ENCODE measurements at places on chromosomes 1 and 21.

GRCh38 chr1:53580739-53581475, 121.7 kb downstream of the DMRTB1 start:
- no peak for DNase-seq

DNA sequence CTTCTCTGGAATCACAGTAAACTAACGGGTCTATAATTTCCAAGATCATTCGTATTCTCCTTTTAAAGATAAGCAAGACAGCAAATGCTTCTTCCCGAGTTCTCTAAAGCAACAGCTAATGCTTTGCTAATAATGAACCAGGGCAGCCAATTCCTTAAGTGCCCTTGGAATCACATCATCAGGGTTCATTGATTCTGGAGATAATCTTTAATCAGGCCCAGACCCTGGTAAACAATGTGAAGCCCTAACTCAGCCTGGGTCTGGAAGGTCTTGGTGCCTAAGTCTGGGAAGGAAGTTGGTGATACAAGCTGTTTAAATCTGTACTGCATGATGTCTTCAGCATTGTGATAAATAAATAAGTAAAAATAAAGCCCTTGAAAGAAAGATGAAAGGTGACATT, 18.4 kb downstream of the ERI3 start:
- no peak for DNase-seq

GRCh38 chr1:28087614-28088167, 719 bp downstream of the EYA3 start:
- no peak for DNase-seq

- DNase-seq = no peak
Measured at GRCh38 chr1:1267488-1268283, 6.0 kb downstream of the UBE2J2 start.

DNA sequence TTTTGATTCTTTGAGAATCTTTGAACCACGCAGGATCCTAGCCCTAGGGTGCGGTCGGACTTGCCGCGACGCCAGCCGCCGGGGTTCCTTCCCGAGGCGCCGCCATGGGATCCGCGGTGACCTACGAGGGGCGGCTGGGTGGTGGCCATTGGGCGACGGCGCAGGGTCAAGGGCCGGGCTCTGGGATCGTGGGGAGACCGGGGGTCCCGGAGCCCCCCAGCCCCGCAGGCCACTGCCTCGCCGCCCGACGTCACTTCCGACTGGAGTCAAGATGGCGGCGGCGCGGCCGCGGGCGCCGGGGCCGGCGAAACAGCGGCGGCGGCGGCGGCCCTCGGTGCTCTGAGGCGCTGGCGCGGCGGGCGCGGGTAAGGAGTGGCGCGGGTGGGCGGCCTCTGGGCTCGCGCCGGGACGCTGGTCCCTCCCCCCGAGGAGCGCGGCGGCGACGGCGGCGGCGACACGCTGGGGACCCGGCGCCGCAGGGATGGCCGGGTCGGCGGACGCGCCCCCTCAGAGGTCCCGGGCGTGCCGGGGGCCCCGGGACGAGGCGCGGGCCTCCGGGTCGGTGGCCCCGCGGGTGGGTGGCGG, at the start of gene PRDM2:
PRDM2 (plus strand) TSS at position 253 of the 585 bp plus-strand sequence. CDS start 15,418 bp downstream, outside the sequence.
- peak; percentile 21 for DNase-seq

GRCh38 chr1:40620150-40620549, 45.3 kb downstream of the RIMS3 start:
- DNase-seq = no peak

DNA sequence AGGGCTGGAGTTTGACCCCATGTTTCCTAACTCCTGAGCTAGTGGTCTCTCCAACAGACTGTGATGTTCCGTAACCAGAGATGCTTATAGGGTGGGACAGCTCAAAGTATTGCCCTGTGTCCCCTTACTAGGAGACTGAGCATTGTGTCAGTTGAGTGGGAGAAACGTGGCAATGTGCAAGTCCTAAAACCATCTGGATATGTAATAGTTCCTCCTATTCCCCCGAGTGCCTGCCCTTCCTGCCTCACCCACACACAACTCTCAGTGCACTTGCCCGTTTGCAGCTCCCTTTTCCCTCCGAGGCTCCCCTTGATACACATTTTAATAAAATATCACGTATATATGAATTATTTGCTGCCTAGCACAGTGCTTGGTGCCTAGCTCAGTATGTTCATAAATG, 3.4 kb downstream of the PIGV start:
- DNase-seq = no peak

DNA sequence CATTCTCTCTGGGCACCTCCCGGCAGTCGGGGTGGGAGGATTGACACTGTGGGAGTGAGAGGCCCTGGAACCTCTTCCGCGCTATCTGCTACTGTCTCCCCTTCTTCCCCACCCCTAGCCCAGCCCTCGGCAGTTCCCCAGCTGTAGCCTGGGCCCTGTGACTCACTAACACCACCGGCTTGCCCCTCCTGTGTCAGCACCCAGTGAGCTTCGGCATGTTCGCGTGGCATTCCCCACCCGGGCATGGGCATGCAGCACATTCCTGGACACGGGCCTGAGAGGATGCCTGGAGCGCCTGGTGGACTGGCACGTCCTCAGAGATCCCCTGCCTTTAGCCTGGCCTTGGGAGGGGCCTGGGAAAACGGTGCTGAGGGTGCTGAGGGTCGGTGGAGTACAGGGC, 1.3 kb downstream of the CDK18 start:
- DNase-seq = no peak

DNA sequence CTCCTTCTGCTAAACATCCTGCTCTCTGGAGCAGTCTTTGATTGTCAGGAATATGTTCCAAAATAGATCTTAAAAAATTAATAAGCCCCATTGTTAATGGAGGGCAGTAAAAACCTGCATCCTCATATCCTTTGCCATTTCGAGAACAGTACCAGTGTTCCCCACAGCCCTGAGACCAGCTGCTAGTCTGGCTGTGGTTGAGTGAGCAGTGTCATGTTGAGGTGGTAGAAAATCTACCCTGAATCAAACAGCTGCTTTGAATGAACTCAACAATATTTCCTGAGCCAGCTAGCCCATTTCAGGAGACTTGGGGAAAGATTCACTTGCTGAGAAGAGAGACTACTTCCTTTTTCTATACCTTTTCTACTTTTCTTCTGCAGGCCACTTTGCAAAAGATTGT, 24.4 kb downstream of the FABP3 start:
- no peak for DNase-seq

- DNase-seq = no peak
Measured at GRCh38 chr1:183674339-183674738, 21.2 kb upstream of the APOBEC4 start.

DNA sequence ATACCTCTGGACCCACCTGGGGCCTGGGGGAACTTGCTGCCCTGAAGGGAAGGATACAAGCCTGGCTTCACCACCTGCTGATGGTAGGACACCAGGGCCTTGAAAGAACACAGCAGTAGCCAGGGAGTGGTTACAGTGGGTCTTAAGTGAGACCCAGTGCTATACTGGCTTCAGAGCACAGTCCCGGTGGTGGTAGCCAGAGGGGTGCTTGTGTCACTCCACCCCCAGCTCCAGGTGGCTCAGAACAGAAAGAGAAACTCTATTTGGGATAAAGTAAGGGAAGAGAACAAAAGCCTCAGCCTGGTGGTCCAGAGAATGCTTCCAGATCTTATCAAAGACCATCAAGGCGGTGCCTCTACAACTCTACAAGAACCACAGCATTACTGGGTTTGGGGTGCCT, 37.2 kb downstream of the VAV3 start:
- no peak for DNase-seq

DNA sequence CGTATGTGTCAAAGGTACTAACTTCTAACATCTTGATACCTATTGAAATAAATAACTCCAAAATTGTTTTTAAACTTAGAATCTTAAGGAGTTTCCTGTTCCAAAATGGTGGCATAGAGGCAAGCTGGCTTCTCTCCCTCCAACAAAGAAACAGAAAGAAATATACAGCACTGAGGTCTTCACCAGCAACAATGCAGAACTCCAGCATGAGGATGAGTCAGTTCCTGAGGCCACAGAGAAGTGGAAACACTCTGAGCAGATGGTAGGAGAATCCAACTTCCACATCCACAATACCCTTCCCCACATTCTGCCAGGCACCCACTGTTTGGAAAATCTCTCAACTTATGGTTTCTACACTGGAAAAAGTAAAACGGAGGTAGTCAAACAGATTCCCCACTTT, 12.2 kb upstream of the PPIH start:
- DNase-seq = no peak

DNA sequence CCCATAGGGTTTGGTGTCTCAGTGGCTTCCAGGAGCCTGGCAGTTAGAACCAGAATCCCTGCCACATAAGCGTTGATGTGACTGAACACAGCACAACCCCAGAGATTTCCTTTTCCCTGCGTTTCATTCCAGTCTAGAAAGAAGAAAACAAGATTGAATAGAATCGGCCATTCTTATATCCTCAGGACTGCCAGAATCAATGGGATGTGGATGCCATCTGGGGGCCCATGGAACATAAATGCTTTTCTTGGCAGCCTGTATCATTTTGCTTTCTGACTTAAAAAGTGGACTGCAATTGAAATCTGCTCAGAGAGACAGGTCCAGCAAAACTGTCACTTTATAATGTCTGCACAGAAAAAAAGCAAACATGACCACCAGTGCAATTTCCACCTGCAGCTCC, 80.3 kb downstream of the DISC1 start:
- no peak for DNase-seq

DNA sequence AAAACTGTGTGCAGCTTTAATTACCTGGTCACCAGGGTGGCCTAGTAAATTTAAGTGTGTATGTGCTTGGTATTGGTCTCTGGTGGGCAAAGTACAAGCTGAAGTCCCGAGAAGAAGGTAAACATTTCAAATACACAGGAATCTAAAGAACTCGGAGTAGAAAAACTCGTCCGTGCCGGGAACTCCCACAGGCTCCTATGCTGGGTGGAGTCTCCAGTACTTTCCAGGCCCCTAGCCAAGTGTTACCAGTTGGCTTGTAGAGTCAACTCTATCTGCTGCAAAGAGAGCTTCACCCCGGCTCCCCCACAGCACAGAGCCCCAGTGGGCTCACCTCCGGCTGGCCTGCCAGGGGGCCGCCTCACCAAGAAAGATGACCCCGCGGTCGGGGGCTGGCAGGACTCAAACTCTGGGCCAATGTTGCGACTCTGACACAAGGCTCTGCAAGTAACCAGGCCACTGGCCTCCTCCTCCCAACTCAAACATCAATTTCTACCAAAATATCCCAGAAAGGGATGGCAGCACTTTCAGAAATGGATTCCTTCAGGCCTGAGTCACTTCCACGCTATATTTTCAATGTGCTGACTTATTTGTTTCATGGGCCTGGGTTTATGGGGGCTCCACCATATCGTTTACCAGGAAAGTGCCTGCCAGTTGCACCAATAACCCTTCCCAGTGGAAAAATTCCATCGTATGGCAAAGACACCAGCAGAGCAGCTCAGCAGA, 73.9 kb downstream of the SLC66A1 start:
- no peak for DNase-seq

GRCh38 chr1:196423612-196424011, 184.6 kb downstream of the KCNT2 start:
- no peak for DNase-seq

DNA sequence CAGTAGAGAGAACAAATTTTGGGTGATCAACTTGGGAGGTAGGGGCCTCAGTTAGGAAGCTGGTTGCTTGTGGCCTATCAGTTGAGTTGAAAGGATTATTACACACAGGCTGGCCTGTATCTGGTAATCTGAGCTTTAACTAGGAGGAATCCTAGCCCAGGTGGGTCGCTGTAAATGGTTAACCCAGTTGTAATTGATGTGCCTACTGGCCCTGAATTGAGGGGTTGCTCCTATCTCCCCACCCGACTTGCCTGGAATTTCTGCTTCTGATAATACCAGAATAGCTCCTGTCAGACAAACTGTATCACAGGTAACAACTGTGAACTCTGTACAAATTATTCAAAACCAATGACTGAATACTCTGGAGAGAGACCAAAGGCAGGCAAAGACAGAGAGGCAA, 210.4 kb upstream of the RUNX1 start:
- DNase-seq = no peak

- DNase-seq = no peak
Measured at GRCh38 chr1:155126556-155127104, 1.0 kb upstream of the EFNA1 start.

GRCh38 chr1:35725596-35725995, 6.9 kb upstream of the C1orf216 start:
- no peak for DNase-seq

- DNase-seq = no peak
Measured at GRCh38 chr1:100719490-100719889, at the start of gene VCAM1. TSS of gene VCAM1 (plus strand) at chr1:100719742. CDS start at chr1:100719861, 119 bp downstream.

- no peak for DNase-seq
Measured at GRCh38 chr1:157960773-157961172, 32.7 kb upstream of the KIRREL1 start.

DNA sequence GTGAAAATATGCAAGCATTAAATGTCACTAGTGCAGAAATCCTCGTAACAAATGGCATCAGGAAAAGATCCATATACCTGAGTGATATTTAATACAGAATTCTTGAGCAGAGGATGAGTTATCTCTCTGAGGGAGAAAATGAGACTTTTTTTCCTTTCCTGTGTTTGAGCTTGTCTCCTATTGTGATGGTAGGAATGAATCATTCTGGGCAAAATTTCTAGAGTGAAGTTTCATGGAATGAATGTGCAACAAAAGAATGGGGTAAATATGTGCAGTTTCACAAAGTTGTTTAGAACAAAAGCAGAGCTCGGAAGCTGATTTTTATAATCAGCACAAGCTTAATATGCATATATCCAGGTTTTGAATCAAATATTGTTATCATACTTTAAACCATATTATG, 4.6 kb downstream of the CTPS1 start:
- DNase-seq = no peak

- DNase-seq = no peak
Measured at GRCh38 chr1:26016953-26017545, 4.5 kb upstream of the EXTL1 start.

- no peak for DNase-seq
Measured at GRCh38 chr1:6898974-6899539, 113.8 kb downstream of the CAMTA1 start.

- no peak for DNase-seq
Measured at GRCh38 chr1:173423291-173423690, 53.8 kb upstream of the PRDX6 start.

- no peak for DNase-seq
Measured at GRCh38 chr1:243471026-243471685, 215.3 kb downstream of the SDCCAG8 start.

DNA sequence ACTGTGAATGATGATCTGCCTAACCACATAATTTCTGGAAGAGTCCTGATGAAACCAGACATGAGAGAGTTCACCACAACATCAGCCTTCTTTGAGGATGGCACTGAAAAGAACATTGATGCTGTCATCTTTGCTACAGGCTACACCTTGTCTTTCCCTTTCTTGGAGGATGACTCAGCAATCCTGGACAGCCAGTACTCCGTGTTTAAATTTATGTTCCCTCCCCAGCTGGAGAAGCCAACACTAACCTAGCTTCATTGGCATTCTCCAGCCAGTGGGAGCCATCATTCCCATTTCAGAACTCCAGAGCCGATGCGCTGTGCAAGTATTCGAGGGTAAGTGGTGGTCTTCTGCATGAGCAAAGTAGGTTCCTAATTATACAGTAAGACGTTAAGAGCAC, 164.1 kb upstream of the POGK start:
- no peak for DNase-seq

DNA sequence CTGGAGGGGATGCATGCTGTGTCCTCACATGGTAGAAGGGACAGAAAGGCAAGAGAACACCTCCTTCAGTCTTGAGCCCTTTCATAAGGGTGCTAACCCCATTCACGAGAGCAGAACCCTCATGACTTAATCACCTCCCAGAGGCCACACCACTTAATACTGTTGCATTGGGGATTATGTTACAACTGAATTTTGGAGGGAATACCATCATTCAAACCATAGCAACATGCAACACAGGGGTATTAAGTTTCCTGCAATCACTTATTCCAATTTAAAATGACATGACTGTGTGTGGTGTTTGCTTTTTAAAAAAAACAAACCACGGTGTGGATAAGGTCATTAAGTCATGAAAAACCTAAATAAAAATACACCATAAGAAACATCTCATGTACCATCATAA, 3.1 kb upstream of the LIN9 start:
- no peak for DNase-seq
